ENCODE measurements at places on chromosomes 2 and 18.

DNA sequence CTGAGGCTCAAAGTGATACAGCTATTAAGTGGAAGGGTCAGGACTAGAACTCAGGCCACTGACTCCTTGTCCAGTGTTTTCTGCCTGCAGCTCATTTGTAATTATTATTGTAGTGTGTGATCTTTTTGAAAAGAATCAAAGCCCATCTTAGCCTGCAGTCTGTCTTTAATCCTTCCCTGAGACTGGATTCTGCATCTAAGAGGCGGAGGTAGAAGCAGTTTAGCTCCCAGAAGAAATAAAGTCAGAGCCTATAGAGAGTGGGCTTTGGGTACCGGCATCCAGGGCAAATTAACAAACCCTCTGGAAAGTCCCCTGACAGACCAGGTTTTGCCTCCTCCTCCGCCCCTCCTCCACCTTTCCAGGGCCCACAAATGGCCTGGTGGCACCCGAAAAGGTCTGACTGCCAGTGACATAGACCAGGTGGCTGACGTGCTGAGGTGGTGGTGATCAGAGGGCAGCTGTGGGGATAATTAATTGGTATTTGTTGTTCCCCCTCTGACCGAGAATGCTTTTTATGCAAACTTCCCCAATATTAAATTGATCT, 2.2 kb upstream of the RAX start:
- DNase-seq = no peak

- no peak for DNase-seq
Measured at GRCh38 chr2:226902041-226902966, 66.5 kb downstream of the RHBDD1 start.

DNA sequence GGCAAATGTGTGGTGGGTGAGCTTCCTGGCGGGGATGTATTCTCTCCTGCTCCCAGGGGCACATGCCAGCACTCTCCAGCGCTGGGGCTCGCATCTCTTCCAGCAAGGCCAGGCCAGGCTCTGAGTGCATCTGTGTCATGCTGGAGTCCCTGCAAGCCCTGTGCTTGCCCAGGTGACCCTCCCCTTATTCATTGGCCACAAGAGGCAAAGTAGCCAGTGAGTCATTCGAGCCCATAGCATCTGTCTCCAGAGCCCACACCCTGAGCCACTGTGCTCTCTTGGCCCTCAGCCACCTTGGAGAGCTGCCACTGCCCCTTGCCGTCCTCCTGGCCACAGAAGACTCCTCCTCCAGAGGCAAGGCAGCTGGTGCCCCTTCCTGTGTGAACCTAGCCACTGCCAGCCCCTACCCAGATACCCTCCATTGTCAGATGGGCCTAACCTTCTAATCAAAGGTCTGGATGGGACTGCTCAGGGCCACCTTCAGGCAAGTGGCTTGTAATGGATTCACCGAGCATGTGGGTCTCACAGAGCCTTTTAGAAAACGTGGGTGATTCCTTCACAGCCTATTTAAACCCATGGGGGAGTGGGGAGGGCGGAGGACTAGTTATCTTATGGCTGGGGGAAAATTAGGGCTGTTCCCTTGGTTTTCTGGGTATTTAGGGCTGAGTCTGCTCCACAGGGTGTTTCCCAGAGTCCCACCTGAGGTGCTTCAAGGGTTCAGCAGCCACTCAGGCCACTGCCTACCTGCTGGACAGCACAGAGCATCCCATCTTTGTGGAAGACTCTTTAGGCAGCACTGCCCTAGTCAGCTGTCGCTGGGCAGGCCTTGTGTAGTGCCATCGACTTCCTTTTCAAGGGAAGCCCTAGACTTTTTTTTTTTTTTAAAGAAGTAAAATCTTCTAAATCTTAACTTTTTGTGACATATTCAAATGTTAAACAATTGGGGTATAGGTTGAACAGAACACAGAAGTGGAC, 137.4 kb downstream of the ACOXL start:
- DNase-seq = no peak

DNA sequence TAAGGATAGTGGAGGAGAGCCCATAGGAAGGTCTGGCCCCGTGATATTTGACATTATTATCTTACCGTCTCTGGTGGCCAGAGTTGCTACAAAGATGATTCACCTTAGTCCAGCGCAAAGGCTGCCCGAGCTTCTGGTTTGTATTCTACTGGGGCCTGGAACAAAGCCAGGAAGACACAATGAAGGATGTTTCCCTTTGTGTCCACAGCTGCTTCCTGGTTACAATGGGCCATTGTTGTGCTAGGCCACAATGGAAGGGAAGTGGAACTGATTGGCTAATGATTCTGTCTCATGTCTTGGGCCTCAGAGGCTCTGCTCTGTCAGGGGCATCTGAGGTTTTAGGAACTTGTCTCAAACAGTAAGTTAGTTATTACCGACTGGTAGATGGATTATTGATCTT, 132.2 kb downstream of the TDRD15 start:
- peak; percentile 25 for DNase-seq

GRCh38 chr2:227036527-227036926, 127.5 kb downstream of the COL4A4 start:
- no peak for DNase-seq

- no peak for DNase-seq
Measured at GRCh38 chr2:9021563-9022211, 18.2 kb upstream of the MBOAT2 start.

GRCh38 chr2:149894760-149895159, 307.2 kb upstream of the MMADHC start:
- DNase-seq = no peak

DNA sequence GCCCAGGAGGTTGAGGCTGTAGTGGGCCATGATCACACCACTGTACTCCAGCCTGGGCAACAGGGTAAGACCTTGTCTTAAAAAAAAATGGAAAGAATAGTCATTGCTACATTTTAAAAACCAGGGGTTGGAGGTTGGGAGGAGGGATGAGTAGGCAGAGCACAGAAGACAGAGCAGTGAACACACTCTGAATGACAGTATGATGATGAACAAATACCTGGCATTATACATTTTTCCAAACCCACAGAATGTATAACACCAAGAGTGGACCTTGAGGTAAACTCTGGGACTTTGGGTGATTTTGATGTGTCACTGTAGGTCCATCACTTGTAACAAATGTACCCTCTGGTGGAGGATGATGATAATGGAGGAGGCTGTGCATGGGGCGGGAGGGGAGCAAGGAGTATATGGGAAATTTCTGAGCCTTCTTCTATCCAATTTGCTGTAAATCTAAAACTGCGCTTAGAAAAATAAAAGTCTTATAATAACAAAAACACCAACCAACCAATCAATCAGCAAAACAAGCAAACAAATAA, 111.4 kb upstream of the PGAP1 start:
- DNase-seq = no peak

DNA sequence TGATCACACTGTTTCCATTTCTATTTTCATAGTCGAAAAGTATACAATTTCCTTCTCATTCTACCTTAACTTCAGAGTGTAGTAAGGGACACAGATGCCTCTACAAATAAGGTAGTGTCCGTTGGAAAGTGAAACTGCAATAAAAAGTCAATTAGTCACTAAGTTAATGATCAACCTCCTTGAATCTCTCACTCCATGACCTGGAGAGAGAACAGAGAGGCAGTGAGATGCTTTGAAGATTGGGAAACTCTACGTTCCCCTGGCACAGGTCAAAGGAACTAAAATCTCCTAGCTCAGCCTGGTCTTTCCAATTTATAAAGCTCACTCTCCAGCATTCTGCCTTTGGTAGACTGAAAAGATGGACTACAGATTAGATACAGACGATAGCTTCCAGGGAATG, 153.8 kb upstream of the ACAA2 start:
- no peak for DNase-seq

- DNase-seq = no peak
Measured at GRCh38 chr2:28188436-28188835, 204.2 kb upstream of the FOSL2 start.

DNA sequence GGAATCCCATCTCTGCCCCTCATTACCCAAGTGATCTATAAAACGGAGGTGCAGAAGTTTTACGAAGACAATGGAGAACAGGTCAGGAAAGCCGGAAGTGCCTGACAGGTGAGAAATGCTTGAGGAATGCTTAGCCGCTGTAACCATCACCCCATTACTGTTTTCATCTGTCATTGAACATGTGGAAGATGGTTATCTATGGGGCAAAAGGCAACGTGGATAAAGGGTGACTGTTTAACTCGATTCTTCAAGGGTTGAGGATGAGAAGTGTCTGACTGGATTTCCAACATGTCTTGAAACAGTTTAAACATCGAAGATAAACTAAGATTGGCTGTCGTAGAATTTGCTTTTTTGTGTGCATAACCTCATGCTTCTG, 17.3 kb downstream of the HK2 start:
- DNase-seq = no peak

DNA sequence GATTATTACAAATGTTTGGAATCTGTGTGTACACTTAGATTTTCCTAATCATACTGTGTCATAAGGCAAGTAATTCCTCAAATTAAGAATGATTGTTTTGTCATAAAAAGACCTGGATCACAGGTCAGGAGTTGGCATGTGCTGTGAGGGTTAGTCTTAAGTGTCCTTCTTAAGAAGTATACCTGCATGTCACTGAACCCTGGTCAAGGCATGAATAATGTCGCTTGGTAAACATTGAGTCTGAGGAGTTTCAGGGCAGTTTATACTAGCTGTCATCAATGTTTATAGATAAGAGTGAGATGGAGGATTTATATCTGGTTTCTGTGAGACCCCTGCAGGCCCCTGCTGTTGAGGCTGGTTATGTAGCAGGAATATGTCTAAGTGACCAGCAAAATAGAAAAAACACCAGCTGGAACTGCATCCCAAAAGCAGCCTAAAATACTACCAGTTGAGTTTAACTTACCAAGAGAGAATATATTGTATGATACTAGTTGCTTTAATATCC, 112.0 kb upstream of the NOSTRIN start:
- no peak for DNase-seq

GRCh38 chr18:6744816-6745455, 15.4 kb downstream of the ARHGAP28 start:
- DNase-seq = no peak

GRCh38 chr2:10245021-10245420, 57.7 kb upstream of the HPCAL1 start:
- no peak for DNase-seq

- DNase-seq = peak; percentile 11
Measured at GRCh38 chr2:230908595-230909191, 16.3 kb downstream of the GPR55 start.

- no peak for DNase-seq
Measured at GRCh38 chr2:42788-43187, 3.5 kb downstream of the FAM110C start.

- DNase-seq = no peak
Measured at GRCh38 chr2:156447761-156448160, 11.6 kb downstream of the GPD2 start.

GRCh38 chr2:120052597-120052996, 39.7 kb downstream of the EPB41L5 start:
- no peak for DNase-seq

DNA sequence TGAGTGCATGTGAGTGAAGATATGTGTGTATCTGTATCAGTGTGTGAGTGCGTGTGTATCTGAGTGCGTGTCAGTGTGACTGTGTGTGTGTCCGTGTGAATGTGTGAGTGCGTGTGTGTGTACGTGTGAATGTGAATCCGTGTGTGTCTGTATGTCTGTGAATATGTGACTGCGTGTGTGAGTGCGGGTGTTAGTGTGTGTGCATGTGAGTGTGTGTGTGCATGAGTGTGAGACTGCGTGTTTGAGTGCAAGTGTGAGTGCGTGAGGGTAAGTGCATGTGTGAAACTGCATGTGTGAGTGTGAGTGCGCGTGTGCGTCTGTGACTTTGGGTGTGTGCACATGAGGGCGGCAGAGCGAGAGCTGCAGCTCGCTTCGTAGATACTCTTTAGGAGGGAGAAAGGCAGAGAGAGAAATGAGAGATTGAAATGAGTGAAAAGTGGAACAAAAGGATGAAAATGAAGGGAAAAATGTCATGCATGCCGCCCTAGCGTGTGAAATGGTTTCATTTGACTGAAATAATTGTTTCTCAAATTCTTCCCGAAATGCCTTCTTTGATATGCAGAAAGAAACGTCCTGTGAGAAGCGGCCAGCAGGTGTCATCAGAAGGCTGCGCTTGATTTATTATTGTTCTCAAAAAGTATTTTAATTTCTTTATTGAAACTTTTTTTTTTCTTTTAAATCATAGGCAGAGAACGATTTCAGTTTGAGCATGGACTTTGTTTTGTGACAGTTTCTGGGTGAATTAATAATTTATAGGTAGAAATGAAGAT, 25.6 kb downstream of the ZNF407 start:
- peak; percentile 19 for DNase-seq

DNA sequence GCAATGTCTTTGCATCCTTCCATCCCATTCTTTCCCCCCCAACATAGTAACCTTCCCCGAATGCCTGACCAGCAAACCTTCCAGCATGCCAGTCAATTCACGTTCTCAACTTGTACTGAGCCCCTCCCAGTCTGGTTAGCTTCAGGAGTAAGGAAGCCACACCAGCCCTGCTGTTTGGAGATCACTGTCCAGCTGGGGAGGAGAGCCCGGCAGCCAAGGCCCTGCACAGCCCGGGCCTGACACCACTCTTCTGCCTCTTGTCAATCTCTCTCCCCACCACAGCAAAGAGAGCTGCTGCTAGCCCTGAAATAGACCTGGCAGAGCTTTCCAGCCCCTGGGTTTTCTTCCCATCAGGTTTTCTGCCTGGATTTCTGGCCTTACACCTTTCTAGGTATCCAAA, 185.8 kb upstream of the ID2 start:
- DNase-seq = no peak

GRCh38 chr2:99682275-99683060, 192.7 kb upstream of the REV1 start:
- DNase-seq = no peak

DNA sequence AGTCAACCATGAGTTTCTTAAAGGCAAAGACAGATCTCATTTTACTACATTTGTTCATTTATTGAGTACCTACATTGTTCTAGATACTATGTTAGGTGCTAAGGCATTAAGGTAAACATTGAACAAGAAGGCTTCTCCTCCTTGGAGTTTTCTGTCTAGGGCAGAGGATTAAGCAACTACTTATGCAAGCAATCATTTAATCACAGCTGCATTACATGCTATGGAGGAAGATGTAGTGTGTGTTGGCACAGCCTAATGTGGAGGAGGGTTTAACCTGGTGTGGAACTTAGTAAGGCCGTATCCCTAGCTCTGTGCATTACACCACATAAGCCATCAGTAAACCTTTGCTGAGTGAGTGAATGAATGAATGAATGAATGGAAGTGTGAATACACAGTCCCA, 106.5 kb upstream of the MAP3K20 start:
- no peak for DNase-seq

- no peak for DNase-seq
Measured at GRCh38 chr2:209565896-209566582, 142.2 kb downstream of the MAP2 start.

- DNase-seq = peak; percentile 17
Measured at GRCh38 chr2:239381709-239382134, 19.1 kb downstream of the HDAC4 start.

DNA sequence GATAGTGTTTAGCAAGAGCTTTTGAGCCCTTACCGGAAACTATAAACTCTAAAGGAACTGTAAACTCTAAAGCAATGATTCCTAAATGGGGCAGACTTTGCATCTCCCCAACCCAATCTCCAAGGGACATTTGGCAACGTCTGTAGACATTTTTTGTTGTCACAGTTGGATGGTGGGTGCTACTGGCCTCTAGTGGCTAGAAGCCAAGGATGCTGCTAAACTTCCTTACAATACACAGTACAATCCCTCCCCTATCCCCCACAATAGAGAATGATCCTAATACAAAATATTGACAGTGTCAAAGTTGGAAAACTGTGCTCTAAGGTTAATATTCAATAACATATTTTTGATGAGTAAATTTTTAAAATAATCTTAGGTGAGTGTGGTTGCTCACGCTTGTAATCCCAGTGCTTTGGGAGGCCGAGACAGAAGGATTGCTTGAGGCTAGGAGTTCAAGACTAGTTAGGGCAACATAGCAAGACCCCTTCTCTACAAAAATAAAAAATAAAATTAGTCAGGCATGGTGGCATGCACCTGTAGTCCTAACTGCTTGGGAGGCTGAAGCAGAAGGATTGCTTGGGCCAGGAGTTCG, 66.7 kb downstream of the PTPN4 start:
- DNase-seq = peak; percentile 54

Measured in CD4-positive, alpha-beta T cell treated with Interleukin-4 for 1 hour (primary cell).